ENCODE measurements at places on chromosomes 3 and 15.
A peak's percentile ranks its signal among the peaks of the same experiment; 100 is the strongest.

- DNase-seq = no peak
These were observed 120.8 kb downstream of the FEZF2 start for GRCh38 chr3:62252438-62253157.

DNA sequence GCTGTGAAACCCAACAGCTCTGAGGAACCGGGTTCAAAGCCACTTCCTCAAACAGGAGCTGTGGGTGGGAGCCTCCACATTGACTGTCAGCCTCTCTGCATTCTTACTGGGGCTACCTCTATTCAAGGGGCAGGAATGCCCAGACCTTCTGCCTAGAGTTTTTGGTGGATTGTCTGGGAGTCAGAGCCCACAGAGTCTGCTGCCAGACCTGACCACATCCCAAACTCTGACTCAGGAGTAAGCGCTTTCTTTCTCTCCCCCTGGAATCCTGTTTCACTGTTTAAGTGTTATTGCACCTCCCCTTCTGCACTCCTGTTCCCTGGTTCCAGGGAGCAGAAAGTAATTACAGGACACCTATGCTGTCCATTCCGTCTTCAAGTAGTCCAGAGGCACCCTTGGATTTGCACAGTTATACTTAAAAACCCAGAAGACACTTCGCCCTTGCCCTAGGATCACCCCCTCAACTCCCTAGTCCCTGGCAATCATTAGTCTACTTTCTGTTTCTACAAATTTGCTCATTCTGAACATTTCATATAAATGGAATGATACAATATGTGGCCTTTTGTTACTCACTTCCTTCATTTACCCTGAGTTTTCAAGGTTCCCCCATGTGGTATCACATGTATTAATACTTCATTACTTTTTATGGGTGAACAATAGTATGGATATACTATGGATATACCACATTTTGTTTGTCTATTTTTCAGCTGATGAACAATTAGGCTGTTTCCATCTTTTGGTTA lies 37.9 kb upstream of the TJP1 start:
- DNase-seq = peak; percentile 20

GRCh38 chr15:63972801-63973200 lies 73.5 kb downstream of the DAPK2 start:
- DNase-seq = peak; percentile 48

GRCh38 chr3:141797819-141798447 lies 34.7 kb downstream of the GRK7 start:
- DNase-seq = no peak

DNA sequence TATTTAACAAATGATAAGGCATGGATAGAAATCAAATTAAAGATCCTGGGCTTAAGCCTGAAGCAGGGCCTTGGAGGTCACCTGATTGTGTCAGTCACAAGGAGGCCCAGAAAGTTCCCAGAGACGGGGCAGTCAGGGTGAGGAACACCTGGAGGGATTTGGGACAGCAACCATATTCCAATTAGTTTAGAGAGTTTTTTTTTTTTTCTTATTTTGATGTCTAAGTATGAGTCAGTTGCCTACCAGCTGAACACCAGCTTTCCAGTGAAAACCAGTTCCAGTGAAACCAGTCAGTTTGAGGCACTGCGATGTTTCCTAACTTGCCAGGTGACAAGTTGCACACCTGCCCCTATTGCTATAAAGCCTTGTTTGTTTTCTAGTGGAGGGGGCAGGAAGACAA lies 350.7 kb upstream of the AZI2 start:
- peak; percentile 24 for DNase-seq

GRCh38 chr15:60751985-60752952 lies 273.3 kb upstream of the ICE2 start:
- no peak for DNase-seq

- peak; percentile 73 for DNase-seq
These were observed 31.3 kb upstream of the SETMAR start for GRCh38 chr3:4271834-4272233.

- no peak for DNase-seq
These were observed 18.1 kb downstream of the CRABP1 start for GRCh38 chr15:78358102-78358870.

GRCh38 chr3:35338186-35338585 lies 301.1 kb upstream of the ARPP21 start:
- no peak for DNase-seq

- no peak for DNase-seq
These were observed 246.0 kb upstream of the GADL1 start for GRCh38 chr3:31140470-31140869.

DNA sequence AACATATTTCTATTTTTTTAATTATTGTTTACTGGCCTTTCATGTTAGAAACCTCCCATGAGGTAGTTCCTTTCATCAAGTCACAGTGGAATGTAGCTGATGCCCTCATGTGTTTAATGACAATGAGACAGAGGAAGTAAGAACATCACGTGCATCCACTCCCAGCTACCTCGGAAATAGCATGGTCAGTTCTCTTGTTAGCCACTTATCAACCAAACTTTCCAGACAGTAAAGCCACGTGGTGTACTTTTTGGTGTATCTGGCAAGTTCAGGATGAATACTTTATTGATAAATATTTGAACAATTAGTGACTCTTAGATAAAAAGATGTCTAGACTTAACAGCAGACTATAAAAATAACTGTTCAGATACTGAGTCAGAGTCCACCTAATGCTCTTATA lies 781.7 kb downstream of the MECOM start:
- DNase-seq = no peak

- DNase-seq = no peak
These were observed 11.7 kb downstream of the SHOX2 start for GRCh38 chr3:158094235-158095110.

DNA sequence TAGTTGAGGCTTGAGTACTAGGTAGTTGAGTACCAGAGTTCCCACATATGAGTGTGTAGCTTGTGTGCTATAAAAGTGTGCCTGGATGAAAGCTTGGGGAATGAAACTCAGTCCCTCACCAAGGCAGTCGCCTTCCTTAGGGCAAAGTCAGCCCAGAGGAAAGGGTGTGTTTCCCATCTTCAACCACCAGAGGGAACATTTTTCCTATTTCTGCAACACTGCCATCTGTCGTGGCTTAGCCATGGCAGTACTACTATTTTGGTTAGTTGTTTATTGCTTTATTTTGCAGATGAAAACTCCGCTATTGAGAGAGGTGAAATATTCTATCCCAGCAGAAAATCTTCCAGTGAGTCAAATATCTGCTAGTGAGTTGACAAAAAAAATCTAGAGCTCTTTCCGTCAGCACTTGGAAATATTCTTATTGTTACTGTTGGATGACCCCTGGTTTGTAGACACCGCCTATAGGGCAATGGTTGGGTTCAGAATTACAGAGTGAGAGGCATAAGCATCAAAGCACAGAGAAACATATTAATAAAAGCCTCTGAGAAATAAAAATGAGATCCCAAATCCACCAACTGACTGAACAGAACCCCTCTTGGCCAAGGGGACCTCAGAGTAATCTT lies 239.9 kb downstream of the CPNE4 start:
- DNase-seq = peak; percentile 80

DNA sequence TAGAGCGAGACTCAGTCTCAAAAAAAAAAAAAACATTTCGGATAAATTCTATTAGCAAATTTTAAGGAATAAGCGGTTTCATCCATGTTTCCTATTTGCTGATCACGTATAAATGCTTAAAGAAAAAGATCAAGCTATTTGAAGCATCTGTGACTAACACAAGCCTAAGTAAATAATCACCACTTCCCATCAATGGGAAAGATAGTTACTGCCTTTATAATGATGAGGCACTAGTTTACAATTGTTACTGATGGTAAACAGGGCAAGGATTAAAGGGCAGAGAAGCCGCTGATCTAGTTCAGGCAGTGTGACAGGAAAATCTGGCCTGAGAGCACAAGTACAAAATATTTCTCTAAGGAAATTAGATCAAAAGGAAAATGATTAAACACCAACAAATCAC lies 13.7 kb downstream of the CLPX start:
- DNase-seq = peak; percentile 96

- DNase-seq = no peak
These were observed 18.2 kb upstream of the AHSG start for GRCh38 chr3:186594591-186595113.

GRCh38 chr3:32643354-32643753 lies 41.6 kb upstream of the CNOT10 start:
- no peak for DNase-seq

DNA sequence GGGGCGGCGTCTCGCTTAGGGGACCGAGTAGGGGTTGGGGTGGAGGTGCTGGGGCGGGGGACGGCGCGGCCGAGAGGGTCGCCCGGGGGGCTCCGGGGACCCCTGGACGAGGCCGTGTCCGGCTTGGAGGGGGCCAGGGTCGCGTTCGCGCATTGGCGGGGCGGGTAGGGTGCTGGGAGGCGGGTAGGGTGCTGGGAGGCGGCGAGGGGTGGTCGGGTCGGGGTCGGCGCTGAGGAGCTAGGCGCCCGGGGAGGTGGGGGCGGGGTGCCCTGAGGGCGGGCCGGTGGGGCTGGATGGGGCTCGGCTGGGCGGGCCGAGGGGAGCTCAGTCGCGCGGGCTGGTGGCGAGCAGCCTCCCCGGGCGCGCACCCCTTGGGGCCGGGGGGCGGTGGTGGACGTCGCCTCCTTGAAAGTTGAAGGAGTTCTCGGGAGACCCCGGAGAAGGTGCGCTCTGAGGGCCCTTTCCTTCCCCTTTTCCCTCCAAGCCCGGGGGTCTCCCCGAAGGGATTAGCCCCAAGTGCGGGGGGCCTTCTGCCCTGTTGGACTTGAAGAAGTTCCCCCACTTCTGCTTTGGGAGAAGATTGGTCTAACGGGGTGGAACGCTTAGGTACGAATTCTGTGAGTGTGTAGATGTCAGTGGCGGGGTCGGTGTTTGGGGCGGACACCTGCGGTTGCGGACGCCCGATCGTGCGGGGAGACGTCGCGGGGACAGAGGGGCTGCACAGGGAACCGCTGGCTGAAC lies 543 bp downstream of the MEF2A start:
- no peak for DNase-seq

- DNase-seq = no peak
These were observed 137.2 kb upstream of the SUCLG2 start for GRCh38 chr3:67791620-67792019.

GRCh38 chr3:69505770-69506407 lies 120.0 kb upstream of the FRMD4B start:
- DNase-seq = peak; percentile 75

DNA sequence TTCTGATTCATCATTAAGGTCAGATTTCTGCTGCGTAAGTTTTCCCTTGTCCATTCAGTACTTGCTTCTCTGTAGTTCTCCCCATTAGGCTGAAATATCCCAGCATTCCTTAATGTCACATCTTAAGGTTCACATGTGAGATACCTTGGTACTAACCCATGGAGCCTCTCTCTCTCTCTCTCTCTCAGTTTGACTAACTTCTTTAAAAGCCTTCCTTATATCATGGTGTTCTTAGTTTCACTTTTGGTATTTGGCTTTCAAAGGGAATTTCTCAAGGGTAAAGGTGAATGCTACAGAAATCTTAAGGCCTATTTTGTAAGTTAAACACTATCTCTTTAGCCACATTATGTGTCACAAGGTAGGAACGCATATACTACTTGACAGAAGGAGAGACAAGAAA lies 427.3 kb upstream of the ZNF717 start:
- no peak for DNase-seq

- DNase-seq = no peak
These were observed 260.3 kb upstream of the MRPL3 start for GRCh38 chr3:131762981-131763564.

GRCh38 chr3:105707009-105707408 lies 161.8 kb downstream of the CBLB start:
- no peak for DNase-seq

GRCh38 chr3:146160321-146160963 lies 542 bp downstream of the PLOD2 start:
- peak; percentile 48 for DNase-seq

DNA sequence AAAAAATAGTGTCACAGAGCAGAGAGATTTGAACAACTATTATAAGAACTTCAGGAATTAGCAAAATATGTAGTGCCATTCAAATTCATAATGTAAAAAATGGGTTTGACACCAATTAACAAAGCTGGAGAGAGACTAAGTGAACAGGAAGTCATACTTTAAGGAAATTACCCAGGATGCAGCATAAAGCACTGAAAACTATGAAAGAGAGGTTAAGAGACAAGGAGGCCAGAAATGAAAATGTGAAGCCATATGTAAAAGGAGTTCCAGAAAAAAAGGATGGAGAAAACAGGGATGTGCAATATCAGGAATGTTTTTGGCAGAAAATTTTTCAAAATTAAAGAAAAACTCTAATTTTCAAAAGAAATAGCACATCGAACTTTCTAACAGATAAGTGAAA lies 57.6 kb downstream of the SLCO2A1 start:
- DNase-seq = no peak

GRCh38 chr15:78314181-78314581 lies 14.8 kb upstream of the SKIC8 start:
- DNase-seq = no peak

DNA sequence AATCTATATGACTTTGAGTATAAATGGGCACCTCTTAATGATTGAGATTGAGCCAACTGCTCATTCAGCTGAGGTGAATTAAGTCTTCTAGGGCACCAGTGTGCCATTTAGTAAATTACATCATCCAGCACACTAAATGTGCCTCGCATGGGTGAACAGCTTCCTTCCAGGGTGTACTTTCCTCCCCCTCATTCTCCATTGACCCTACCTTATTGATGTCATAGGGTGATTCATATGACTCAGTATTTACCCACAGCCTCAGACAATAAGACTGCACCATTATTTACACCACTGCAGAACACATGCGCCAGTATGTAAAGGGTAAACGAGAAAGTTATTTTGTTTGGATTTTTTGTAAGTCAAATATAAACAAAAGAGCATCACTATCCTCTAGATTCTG lies 185.2 kb upstream of the ARL6 start:
- no peak for DNase-seq

GRCh38 chr3:126438746-126439145 lies 36.9 kb downstream of the ZXDC start:
- DNase-seq = peak; percentile 82

- DNase-seq = no peak
These were observed 296.2 kb downstream of the NEK10 start for GRCh38 chr3:27072810-27073651.

DNA sequence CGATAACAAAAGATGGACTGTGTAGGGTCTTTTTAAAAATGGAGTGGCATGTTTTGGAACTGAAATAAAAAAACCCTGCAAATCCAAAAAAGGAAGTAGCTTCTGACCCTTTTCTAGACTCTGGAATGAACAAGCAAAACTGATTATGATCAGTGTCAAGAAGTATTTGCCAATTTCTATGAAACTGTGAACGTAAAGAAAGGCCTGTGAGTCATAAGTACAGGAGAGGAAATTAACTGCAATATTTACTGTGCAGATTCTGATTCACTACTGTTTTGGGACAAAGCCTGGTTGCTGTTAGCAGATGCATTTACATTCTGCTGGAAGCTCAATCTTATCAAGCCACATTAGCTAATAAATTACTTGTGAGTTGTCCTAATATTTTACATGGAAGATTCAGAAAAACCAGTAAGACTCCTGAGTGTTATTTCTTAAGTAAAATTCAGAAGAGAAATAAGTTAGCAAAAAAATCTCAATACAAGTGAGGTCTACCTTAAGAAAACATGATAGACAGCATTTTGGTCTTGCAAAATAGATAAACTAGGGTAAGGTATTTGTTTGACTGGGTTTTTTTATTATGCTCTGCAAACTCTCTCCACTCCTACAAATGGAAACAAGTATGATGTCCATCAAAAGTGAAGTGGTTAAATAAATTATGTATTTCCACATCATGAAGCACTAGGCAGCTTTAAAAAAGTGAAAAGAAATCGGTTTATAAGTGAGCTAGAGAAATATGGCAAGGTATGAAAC lies 90.2 kb upstream of the LMOD3 start:
- peak; percentile 71 for DNase-seq

- no peak for DNase-seq
These were observed 381.9 kb downstream of the ERC2 start for GRCh38 chr3:56086355-56086754.
